A549 treated with GW870086 at 1 μM for 4 hours (cell line): ENCODE measurements at places on chromosomes 13 and 19. TPM values are rescaled to one million over a fixed set of nuclear protein-coding genes. Genes with fewer than 3 reads are reported as not detected.

Gene SLC25A15
- 15.8 to 19.5 TPM (median 17.7 TPM) in 5 replicates for total RNA-seq

Gene MISP3
- total RNA-seq, result 2.3 to 4.2 TPM (median 3.9 TPM) in 5 replicates

Gene ZNF649
- total RNA-seq, result 0.11 to 0.41 TPM (median 0.22 TPM) in 5 replicates

Gene CTXN1
- total RNA-seq, result 10.4 to 21.1 TPM (median 20.1 TPM) in 5 replicates

Gene IL17D
- total RNA-seq, result 1.00 to 1.6 TPM (median 1.5 TPM) in 5 replicates

Gene ZNF776
- 5.0 to 7.4 TPM (median 5.3 TPM) in 5 replicates for total RNA-seq

Gene AXL
- total RNA-seq, result 101 to 107 TPM (median 104 TPM) in 5 replicates

Gene LRP3
- 35.0 to 57.4 TPM (median 49.2 TPM) in 5 replicates for total RNA-seq

Gene ZNF699
- total RNA-seq, result 0.34 to 1.8 TPM (median 1.3 TPM) in 5 replicates

Gene ASPDH
- total RNA-seq, result not detected in 5 replicates

Gene TMC4
- total RNA-seq, result 0.53 to 1.7 TPM (median 0.91 TPM) in 5 replicates

Gene ZNF492
- not detected in 5 replicates for total RNA-seq

Gene PSG3
- total RNA-seq, result 0.07 to 0.20 TPM (median 0.15 TPM) in 4 of 5 replicates, not detected in the other

Gene TFPT
- 19.1 to 23.8 TPM (median 20.9 TPM) in 5 replicates for total RNA-seq

Gene YJU2
- 17.6 to 20.8 TPM (median 19.4 TPM) in 5 replicates for total RNA-seq

Gene PSG2
- total RNA-seq, result not detected in 5 replicates
